T-cell (primary cell): ENCODE measurements at places on chromosomes 5 and 9. TPM values are rescaled to one million over a fixed set of nuclear protein-coding genes. Genes with fewer than 3 reads are reported as not detected.
A peak's percentile ranks its signal among the peaks of the same experiment; 100 is the strongest.

The SCAI gene
- 13.3 TPM for total RNA-seq

The ARL15 gene
- 11.1 TPM for total RNA-seq

The CAMK4 gene
- total RNA-seq: 243 TPM

The SCGB3A2 gene
- total RNA-seq: not detected

The RNF208 gene
- total RNA-seq: 1.5 TPM

The SH3TC2 gene
- not detected for total RNA-seq

The CBY3 gene
- 0.57 TPM for total RNA-seq

The NUDT2 gene
- total RNA-seq: 17.4 TPM

The TSSK1B gene
- not detected for total RNA-seq

- no peaks in the 10 kb centered on the region for H3K36me3 ChIP-seq
- no peak overlapping the region for H3K4me3 ChIP-seq
- H3K27me3 ChIP-seq: no peaks in the 10 kb centered on the region
- no peak overlapping the region for H3K27ac ChIP-seq
- peaks cover 4% of the 10 kb centered on the region for H3K4me1 ChIP-seq
- DNase-seq: peak; percentile 21
Observed at GRCh38 chr9:77455312-77455927, 192.7 kb downstream of the GNA14 start.

DNA sequence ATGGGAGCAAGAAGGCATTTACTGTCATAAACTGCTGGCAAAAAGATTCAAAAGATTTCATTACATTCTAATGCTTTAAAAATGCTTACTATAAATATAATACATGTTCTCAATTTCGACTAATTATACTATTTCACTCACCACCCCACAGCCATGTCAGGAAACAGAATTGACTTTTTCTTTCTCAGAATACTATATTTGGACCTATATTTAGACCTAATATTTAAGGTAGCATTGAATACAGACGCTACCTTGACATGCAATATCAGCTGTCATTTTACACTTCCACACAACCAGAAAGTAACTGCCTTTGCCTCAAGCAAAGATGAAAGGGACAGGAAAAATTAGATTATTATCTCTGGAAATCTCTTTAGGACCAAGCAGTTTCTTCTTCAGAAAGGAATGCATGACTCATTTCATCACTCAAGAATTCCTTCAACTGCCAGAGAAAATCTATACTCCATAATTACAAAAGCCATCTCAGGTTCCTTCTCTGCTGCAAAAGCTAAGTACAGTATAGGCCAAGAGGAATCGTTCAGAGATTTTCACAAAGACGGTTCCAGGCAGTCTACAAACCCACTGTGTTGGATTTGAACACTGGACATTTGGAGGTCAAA, 11.8 kb upstream of the UBE2QL1 start:
- H3K27me3 ChIP-seq: no peaks in the 10 kb centered on the region
- no peak for DNase-seq
- no peak overlapping the region for H3K4me3 ChIP-seq

DNA sequence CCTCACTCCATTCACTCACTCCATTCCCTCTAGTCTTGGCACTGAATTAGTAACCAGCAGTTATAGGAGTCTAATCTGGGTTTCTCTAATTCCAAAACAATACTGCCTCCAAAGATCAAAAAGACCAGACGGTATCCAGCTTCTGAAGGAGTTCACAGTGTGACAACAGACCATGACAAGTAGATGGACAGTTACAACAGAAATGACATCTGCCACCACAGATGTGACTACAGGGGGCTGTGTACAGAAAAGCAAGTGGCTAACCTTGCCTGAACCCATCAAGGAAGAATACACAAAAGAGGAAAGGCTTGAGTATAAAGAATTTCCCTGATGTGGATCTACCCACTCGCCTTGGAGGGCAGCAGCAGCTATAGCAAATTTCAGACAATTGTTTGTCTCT, 112.4 kb downstream of the ACTL7B start:
- no peaks in the 10 kb centered on the region for H3K36me3 ChIP-seq
- no peaks in the 10 kb centered on the region for H3K4me1 ChIP-seq

DNA sequence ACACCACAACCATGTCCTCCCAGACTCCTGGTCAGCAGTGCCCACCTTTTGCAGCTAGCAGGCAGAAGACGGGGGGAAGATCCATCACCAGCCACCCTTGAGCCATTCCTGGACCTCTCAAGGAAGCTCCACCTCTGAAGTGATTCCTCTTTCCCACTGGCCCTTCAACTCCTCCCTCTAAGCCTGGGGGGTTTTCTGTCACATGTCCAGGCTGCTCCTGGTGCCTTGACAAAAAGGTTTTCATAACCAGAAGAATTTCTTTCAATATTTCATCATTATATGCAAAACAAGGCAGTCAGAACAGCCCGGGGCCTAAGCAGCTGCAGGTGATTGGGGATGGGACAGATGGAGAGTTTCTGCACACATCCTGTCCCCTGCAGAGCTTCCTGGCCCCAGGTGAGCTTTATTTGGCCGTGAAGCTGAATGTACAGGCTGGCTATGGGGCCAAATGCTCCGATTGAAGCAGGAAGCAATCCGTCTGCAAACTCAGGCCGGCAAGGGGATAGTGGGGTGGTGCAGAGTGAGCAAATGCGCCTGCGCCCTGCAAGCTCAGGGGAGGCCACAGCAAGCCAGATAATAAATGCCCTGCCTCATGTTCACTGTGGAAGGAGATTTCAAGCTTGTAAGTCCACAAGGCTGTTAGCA, 173.5 kb downstream of the C5orf15 start:
- H3K27ac ChIP-seq: no peak overlapping the region
- DNase-seq: no peak
- H3K36me3 ChIP-seq: no peaks in the 10 kb centered on the region
- peaks cover 32% of the 10 kb centered on the region for H3K27me3 ChIP-seq
- no peaks in the 10 kb centered on the region for H3K4me1 ChIP-seq
- no peak overlapping the region for H3K4me3 ChIP-seq

GRCh38 chr5:64947031-64947430, 178.3 kb downstream of the CWC27 start:
- no peaks in the 10 kb centered on the region for H3K4me1 ChIP-seq
- DNase-seq: no peak
- no peaks in the 10 kb centered on the region for H3K27me3 ChIP-seq
- H3K4me3 ChIP-seq: no peak overlapping the region

- no peaks in the 10 kb centered on the region for H3K27me3 ChIP-seq
- no peak for DNase-seq
- H3K36me3 ChIP-seq: peaks cover 2% of the 10 kb centered on the region
- H3K27ac ChIP-seq: peak overlapping the region; percentile 30
- H3K4me1 ChIP-seq: peaks cover 39% of the 10 kb centered on the region
- H3K4me3 ChIP-seq: peak overlapping the region; percentile 68
Observed at GRCh38 chr5:176415240-176415951, 943 bp downstream of the CLTB start.

DNA sequence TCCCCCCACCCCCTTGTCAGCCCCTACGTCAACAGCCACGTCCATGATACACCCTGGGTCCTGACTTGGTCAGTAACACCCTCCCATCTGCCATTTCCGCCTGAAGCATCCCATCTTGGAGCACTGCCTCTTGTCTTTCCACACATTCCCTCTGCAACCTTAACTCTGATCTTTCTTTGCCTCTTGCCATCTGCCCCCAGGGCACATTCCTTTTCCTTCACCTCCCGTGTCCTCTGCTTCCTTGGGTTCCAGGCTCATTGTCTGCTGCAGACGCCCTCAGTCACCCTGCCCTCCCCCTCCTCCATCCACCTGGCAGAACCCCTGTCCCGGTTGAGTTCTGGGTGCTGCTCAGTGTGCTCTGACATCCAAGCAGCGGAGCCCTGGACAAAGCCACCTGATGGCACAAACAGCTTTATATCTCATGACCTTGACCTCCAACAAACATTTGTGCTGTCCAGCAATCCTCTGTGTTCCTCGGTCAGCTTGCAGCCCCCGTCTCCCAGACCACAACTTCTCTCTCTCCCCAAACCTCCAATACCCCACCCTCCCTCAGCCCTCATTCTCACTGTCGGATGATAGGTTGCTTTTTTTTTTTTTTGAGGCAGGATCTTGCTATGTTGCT, 97.7 kb upstream of the IER5L start:
- H3K4me1 ChIP-seq: peaks cover 14% of the 10 kb centered on the region
- H3K27me3 ChIP-seq: no peaks in the 10 kb centered on the region
- H3K36me3 ChIP-seq: no peaks in the 10 kb centered on the region
- no peak overlapping the region for H3K4me3 ChIP-seq

GRCh38 chr9:126915281-126915816, 767 bp downstream of the RALGPS1 start:
- H3K36me3 ChIP-seq: no peaks in the 10 kb centered on the region
- DNase-seq: no peak
- H3K4me1 ChIP-seq: peaks cover 2% of the 10 kb centered on the region
- H3K27me3 ChIP-seq: no peaks in the 10 kb centered on the region
- no peak overlapping the region for H3K27ac ChIP-seq

- peaks cover 16% of the 10 kb centered on the region for H3K4me1 ChIP-seq
- no peak overlapping the region for H3K4me3 ChIP-seq
- H3K27ac ChIP-seq: peak overlapping the region; percentile 15
- DNase-seq: no peak
- peaks cover 17% of the 10 kb centered on the region for H3K36me3 ChIP-seq
Observed at GRCh38 chr9:137721479-137721878, 102.7 kb downstream of the EHMT1 start.

DNA sequence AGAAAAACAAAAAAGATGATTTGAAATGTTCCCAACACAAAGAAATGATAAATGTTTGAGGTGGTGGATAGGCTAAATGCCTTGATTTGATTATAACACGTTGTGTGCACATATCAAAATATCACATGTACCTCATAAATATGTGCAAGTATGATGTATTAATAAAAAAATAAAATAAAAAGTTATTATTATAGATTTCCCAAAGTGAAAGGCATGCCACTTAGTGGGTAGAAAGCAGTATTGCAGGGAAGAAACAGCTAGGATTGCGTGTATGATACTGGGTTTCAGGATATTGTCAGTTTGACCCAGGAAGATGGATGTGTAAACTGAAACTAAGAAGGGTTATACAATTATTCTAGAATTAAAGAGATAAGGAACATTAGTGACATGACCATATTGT, 3.6 kb upstream of the TMEM38B start:
- H3K27me3 ChIP-seq: no peaks in the 10 kb centered on the region
- H3K27ac ChIP-seq: no peak overlapping the region
- H3K36me3 ChIP-seq: no peaks in the 10 kb centered on the region
- H3K4me3 ChIP-seq: no peak overlapping the region
- H3K4me1 ChIP-seq: peaks cover 9% of the 10 kb centered on the region
- DNase-seq: no peak

- H3K36me3 ChIP-seq: no peaks in the 10 kb centered on the region
- H3K4me1 ChIP-seq: no peaks in the 10 kb centered on the region
- no peaks in the 10 kb centered on the region for H3K27me3 ChIP-seq
Observed at GRCh38 chr9:123816817-123817472, 113.0 kb downstream of the DENND1A start.

DNA sequence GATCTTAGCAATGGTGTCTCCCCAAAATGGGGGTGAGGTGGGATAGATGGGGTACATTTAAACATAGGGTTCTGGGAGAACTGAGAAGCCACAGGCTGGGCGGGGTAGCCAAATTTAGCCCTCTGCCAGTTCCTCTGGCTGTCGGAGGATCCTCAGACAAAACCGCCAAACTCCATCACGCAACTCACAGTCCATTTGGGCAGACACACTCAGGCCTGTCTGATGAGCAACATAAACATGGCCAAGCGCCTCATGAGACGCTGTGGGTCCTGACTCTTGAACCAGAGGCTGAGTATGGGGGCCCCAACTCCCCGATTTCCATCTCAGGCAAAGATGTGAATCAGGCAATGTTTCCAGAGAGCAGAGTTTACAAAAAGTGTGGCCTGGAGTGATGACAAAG, 162.3 kb downstream of the FGF18 start:
- H3K4me3 ChIP-seq: no peak overlapping the region
- no peak for DNase-seq
- H3K4me1 ChIP-seq: no peaks in the 10 kb centered on the region

- no peak overlapping the region for H3K4me3 ChIP-seq
- H3K4me1 ChIP-seq: no peaks in the 10 kb centered on the region
- no peak for DNase-seq
Observed at GRCh38 chr5:169705322-169705721, 68.2 kb downstream of the DOCK2 start.

- no peaks in the 10 kb centered on the region for H3K36me3 ChIP-seq
- DNase-seq: no peak
- no peaks in the 10 kb centered on the region for H3K4me1 ChIP-seq
- no peaks in the 10 kb centered on the region for H3K27me3 ChIP-seq
- H3K27ac ChIP-seq: no peak overlapping the region
Observed at GRCh38 chr9:113966394-113966793, 90.3 kb downstream of the ZNF618 start.

DNA sequence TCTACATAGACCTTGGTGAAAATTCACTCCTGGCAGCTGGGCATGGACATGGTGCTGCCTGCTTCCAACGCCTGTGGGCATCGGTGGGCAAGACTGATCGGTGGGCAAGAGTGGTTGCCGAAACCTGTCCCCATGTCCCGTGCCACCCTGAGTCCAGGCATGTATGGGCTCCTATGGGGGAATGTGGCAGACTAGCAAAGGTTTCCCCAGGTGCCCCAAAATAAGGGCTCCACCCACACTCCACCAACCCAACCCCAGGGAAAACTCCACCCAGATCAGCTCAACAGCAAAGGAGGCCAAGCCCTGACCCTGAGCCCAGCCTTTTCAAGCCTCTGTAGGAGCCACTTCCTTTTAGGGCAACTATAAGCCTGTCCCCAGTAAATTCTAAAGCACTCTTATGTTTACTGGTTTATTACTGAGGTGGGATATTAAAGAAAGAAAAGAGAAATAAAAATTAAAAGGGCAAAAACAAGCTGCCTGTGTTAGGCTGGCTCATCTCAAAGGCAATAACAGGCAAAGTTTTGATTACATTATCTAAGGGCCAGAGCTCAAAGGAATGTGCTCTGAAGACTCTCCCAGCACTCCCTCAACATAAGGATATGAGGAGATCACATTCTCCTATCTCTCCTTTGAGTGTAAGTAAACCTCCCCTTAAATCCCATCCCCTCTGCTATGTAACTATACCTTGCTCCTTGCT, 8.9 kb upstream of the SPATA31E1 start:
- no peaks in the 10 kb centered on the region for H3K36me3 ChIP-seq
- H3K27me3 ChIP-seq: no peaks in the 10 kb centered on the region
- DNase-seq: no peak
- no peak overlapping the region for H3K27ac ChIP-seq
- H3K4me1 ChIP-seq: no peaks in the 10 kb centered on the region
- H3K4me3 ChIP-seq: no peak overlapping the region

- H3K27me3 ChIP-seq: no peaks in the 10 kb centered on the region
- no peak for DNase-seq
- no peaks in the 10 kb centered on the region for H3K36me3 ChIP-seq
- no peaks in the 10 kb centered on the region for H3K4me1 ChIP-seq
- H3K4me3 ChIP-seq: no peak overlapping the region
Observed at GRCh38 chr9:3846573-3846972, 320.8 kb upstream of the RFX3 start.
